ENCODE measurements at places on chromosomes 11 and 22.

DNA sequence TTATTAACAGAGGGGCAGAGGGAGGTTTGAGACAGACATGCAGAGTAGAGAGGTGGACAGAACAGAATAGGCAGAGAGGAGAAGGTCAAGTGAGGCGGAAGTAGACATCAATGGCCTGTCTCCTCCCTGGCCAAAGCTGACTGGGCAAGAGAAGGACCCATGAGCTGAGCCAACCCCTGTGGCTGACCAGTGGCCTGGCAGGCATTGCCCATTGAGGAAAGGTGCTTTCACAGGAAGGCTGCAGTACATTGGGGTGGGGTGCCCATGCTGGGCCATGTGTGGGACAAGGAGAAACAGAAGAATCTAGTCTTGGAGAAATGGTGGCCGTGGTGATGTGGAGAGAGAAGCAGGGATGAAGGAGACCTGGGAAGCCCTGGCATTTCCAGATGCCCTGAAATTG is 76.0 kb downstream of the MYEOV start:
- no peak for DNase-seq

- no peak for DNase-seq
These were observed 541 bp downstream of the MICAL2 start for GRCh38 chr11:12110714-12111548.

DNA sequence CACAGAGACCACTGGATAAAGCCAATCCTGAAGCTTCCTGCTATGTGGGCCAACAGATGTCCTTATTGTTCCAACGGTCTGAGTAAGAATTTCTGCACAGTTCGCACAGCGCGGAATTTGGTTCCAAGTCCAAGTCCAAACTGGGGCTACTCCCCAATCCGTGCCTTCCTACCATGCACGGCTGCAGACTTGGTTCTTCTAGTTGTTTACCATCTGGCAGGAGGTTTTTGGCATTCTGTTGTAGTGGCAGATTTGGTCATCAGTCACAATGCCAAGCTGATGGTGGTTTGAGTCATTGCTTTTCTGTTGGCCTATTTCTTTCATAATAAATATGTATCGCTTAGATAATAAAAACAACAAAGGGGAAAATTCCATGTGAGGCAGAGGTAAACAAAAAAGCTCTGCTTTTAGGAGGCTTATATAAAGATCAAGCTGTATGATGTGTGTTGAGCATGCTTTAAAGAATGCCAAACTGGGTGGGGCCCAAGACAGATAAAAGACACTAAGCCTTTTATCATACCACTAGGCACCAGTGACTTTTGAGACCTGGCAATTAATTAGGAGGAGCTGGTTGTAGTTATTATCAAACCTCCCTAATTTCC is 52.5 kb upstream of the SYN3 start:
- DNase-seq: no peak

DNA sequence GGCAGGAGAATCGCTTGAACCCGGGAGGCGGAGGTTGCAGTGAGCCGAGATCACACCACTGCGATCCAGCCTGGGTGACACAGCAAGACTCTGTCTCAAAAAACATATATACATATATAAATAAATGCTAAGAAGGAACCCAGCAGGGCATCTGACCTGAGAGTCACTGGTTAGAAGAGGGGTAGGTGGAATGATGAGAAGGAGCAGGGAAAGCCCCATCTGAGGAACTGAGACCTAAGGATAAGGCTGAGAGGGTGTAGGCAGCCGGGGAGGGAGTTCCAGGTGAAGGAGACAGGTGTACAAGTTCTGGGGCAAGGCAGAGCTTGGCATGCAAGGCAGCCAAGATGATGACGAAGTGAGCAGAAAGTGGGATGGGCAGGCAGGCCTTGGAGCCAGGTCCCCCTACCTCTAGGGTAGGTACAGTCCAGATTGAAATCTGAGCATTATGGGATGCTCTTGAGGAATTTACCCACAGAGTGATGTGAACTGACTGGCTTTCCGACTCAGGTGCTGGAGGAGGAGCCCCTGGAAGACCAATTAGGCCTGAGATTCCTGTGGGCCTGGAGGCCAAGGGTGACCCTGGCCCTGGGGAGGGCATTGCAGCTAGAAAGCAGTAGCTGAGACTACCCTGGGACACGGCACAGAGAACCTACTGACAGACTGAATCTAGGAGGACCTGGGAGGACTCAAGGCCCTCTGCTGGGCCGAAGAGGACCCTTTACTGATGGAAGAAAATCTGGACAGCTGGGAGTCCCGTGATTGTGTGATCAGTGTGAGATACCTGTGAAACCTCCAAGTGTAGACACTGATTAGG is 22.8 kb downstream of the KLHL22 start:
- no peak for DNase-seq

GRCh38 chr11:20634044-20634443 is 34.6 kb downstream of the SLC6A5 start:
- DNase-seq: peak; percentile 40

- no peak for DNase-seq
These were observed 31.7 kb downstream of the FLRT1 start for GRCh38 chr11:64067230-64067993.

- no peak for DNase-seq
These were observed 144.6 kb downstream of the SNX19 start for GRCh38 chr11:130771708-130772107.

DNA sequence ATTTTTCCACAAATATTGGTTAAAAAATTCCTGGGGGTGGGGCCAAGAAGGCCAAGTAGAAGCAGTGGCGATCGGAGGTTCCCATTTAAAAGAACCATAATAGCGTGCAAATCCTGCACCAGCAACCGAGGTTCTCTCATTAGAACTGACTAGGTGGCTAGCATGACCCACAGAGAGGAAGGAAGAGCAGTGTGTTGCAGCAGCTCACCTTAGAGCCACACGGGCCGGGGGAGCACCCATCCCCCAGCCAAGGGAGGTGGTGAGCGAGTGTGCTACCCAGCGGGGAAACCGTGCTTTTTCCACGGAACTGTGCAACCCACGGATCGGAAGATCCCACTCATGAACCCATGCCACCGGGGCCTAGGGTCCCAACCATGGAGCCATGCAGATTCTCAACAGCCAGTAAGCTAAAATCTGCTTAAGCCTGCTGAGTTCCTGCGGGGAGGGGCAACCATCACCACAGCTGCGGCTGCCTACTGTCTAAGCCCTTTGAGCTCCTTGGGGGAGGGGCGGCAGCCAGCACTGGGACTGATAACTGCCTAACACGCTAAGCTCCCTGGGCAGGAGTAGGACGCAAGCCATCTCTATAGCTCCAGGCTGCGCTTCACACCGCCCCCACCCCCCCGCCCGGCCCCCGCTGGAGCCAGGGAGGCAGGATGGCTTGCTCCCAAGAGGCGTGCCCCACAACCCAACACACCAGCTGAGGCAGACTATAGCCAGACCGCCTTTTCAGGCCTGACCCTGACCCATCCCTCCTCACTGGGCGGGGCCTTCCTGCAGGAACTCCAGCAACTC is 21.0 kb upstream of the HTATIP2 start:
- DNase-seq: no peak

- DNase-seq: no peak
These were observed 40.8 kb upstream of the TLCD5 start for GRCh38 chr11:120284272-120284671.

DNA sequence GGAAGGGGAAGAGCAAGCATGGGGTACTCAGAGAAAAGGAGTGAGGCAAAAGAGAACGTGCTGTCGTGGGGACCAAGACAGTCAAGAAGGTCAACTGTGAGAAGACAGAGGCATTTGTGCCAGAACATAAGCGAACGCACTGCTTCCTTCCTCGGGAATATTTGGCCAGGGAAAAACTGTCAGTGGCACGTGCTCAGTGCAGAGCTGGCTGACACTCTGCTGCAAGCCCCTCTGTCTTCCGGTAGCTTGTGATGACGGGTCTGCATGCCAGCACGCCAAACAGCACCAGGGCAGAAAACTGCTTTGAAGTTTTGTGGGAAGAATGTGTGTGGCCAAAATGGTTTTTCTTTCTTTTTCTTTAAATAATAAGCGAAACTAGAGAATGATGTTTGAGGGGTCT is 60.6 kb downstream of the SMCO4 start:
- no peak for DNase-seq

GRCh38 chr11:45383224-45383623 is 97.1 kb upstream of the SYT13 start:
- no peak for DNase-seq

DNA sequence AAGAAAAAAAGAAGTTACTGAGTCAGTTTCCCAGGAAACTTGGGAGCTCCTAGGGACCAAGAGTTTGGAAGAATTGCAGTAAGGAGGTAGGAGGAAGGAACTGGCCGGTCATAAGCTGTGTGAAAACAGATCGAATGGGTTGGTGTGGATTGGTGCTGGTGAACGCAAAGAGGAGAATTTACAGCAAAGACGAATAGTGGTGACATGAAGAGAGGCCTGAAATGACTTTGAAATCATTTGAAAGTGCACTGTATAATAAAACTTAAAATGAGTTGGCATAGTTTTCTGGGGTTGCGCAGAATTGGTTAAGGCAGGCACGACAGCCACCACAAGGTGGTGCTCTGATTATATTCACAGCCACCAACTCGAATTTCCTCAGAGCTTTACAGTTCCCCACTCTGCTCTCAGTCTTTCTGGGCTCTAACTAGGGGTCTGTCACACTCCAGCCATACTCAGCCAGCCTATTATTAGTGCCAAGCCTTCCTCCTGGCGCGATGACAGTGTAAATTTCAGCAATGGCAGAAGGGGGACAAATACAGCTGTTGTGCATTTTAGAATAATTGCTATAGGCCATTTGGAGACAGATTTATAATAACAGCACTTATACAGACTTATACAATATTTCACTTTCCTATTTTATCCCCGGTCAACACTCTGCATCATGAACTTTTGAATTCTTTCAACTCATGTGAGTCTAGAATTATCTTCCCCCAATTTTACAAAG is 8.3 kb upstream of the HTR3B start:
- peak; percentile 49 for DNase-seq

DNA sequence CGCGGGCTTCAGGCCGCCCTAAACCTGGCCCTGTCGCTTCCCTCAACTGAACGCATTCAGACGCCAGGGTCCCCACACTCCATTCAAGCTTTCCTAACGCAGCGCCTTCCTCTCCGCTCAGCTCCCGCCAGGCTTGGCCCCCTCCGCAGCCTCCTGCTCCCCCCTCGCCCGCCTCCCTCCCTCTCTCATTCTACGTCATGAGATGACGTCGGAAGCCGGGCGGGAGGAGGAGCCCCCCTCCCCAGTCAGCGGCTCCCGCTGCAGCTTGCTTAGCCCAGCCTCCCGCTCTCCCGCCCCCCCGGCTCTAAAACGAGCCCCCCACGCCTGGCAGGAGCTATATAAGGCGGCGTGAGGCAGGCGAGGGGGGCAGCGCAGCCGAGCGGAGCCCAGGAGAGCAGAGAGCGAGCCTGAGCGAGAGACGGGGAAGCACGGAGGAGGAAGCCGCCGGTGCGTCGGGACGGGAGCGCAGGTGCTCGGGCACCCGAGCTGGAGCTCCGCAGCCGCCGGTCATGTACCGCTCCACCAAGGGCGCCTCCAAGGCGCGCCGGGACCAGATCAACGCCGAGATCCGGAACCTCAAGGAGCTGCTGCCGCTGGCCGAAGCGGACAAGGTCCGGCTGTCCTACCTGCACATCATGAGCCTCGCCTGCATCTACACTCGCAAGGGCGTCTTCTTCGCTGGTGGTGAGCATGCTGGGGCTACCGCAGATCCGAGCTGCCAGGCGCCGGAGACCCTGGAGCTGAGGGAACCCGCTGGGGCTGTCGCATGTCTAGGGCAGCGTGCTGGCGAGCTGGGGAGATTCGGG is at the start of gene NPAS4:
TSS of gene NPAS4 (plus strand) at position 365 of the 806 bp plus-strand sequence. CDS start at position 510, 145 bp downstream.
- DNase-seq: no peak

DNA sequence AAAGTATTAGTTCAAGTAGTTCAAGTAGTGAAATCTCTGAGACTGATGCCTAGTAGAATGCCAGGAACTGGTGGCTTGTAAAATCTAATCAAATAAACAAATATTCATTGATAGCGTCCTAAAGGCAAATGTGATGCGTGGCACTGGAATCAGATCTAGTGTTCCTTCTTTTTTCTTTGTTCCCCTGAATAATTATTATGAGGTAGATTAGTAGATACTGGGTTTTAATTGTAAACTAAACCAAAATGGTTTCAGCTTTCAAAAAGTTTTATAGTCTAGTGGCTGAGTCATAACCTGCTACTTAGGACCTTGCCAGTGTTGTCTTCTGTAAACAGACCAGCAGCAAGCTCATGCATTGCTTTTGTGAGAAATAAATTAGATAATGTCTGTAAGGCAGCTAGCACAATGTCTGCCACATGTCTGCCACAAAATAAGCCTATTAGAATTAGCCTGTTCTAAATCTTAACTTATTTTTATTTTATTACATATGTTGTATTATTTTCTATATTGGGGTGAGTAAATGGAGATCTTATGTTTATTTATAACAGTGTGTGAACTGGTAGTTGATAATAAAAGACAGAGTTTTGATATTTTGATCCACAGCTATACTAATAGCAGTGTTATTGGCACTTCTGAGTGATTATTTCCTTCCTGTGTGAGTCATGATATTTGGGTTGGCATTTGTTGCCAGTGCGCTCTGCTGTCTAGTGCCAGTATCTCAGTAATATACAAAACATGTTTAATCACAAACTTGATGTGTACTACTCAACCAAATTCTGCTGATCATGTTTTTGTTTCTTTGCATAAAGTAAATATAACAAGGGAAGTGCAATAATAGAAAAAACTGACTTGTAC is 135.7 kb downstream of the TMEM135 start:
- peak; percentile 43 for DNase-seq

DNA sequence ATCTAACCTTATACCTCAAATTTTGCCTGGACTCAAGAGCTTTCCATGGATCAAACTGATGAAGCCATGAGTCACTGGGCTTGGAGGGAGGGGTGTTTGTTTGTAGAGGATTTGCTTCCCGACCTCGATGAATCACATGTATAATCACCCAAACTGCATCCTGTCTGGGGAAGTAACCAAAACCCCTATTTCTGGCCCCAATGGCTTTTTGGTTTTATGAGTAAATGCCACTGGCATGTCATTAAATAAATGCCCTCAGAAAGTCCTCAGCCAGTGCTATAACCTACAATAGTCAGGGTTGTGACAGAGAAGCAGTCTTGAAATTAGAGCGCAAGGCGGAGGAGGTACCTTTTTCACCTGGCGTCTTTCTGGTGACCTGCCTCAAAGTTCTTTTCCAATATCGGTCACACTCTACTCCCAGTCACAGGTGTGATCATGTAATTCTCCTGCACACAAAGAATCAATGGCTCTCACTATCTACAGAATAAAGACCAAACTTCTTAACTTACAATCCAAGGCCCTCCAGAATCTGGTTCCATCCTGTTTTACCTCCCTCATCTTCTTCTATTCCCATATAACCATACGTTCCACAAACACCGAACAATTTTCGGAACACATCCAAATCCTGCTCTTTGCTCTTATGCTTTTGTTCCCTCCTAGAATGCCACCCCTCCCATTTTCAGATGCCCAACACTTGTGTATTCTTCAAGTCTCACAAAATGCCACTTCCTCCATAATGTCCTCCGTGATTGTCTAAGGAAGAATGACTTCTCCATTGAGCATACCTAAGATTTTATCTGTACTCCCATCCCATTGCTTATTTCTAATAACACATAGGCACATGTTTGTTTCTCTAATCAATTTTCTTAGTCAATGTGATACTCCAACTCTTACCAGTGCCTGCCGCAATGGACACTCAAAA is 81.3 kb upstream of the BLID start:
- peak; percentile 95 for DNase-seq

- peak; percentile 81 for DNase-seq
These were observed 723.0 kb downstream of the KCNA4 start for GRCh38 chr11:29293825-29294224.

- no peak for DNase-seq
These were observed 911.3 kb downstream of the LUZP2 start for GRCh38 chr11:25408146-25408545.
